Mammary microvascular endothelial cell (primary cell): ENCODE measurements at places on chromosomes 16 and 17. TPM values are rescaled to one million over a fixed set of nuclear protein-coding genes. Genes with fewer than 3 reads are reported as not detected.

The CSH1 gene
- not detected in 2 replicates for total RNA-seq

The KRTAP4-11 gene
- total RNA-seq = not detected in 2 replicates

The CTRB1 gene
- total RNA-seq = not detected in 2 replicates

The PLXDC1 gene
- not detected in 2 replicates for total RNA-seq

The GSG1L gene
- total RNA-seq = not detected in 2 replicates

The GCGR gene
- total RNA-seq = not detected in 2 replicates

The CD300E gene
- not detected in 2 replicates for total RNA-seq
